ENCODE measurements at places on chromosomes 7 and 10.

GRCh38 chr10:89355394-89355931, 22.4 kb upstream of the IFIT1B start:
- peak; percentile 37 for DNase-seq
- no peak overlapping the region for H3K4me3 ChIP-seq
- no peaks in the 10 kb centered on the region for H3K36me3 ChIP-seq

- no peaks in the 10 kb centered on the region for H3K27me3 ChIP-seq
- no peak overlapping the region for H3K4me3 ChIP-seq
- H3K36me3 ChIP-seq: no peaks in the 10 kb centered on the region
- no peaks in the 10 kb centered on the region for H3K4me1 ChIP-seq
- no peak for DNase-seq
Observed at GRCh38 chr10:98664329-98665042, 217.8 kb upstream of the HPS1 start.

DNA sequence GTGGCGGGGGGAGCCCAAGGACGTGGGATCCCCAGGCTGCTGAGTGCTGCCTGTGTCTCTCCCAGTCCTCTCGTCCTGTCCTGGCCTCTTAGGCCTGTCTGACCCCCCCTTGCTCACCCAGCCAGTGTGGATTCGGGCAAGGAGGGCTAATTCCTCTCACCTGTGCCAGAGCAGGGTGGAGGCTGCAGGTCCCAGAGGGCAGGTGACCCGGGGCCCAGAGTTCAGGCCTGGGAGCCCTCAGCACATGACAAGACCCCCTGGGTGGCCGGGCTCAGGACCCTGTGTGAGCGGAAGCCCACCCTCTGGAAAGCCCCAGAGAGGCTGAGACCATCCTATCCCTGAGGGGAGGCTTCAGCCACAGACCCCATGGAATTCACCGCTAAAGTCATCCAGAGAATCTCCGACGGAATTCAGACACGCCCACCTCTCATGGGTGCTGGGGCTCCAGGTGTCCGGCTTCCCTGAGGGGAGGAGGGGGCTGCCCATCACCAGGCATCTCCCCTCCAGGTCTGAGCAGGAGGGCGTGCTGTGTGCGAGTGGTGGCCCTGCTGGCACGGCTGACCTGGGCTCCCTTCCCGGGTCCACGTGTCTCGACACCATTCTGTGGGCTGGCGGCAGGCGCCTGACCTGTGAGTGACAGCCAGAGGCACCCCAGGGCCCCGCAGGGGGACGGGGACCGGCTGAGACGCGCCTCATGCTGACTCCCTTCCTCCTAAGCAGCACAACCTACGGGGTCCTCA, 5.0 kb downstream of the KNDC1 start:
- no peak overlapping the region for H3K4me3 ChIP-seq
- peaks cover 13% of the 10 kb centered on the region for H3K4me1 ChIP-seq
- peaks cover 3% of the 10 kb centered on the region for H3K27me3 ChIP-seq
- DNase-seq: no peak

- H3K36me3 ChIP-seq: no peaks in the 10 kb centered on the region
- no peaks in the 10 kb centered on the region for H3K4me1 ChIP-seq
- no peaks in the 10 kb centered on the region for H3K27me3 ChIP-seq
- no peak overlapping the region for H3K4me3 ChIP-seq
- H3K27ac ChIP-seq: no peak overlapping the region
Observed at GRCh38 chr10:48934672-48935501, 4.8 kb downstream of the LRRC18 start.

- H3K27me3 ChIP-seq: no peaks in the 10 kb centered on the region
- H3K27ac ChIP-seq: no peak overlapping the region
- H3K4me3 ChIP-seq: no peak overlapping the region
- H3K36me3 ChIP-seq: no peaks in the 10 kb centered on the region
Observed at GRCh38 chr7:93558705-93559614, 15.6 kb downstream of the CALCR start.

DNA sequence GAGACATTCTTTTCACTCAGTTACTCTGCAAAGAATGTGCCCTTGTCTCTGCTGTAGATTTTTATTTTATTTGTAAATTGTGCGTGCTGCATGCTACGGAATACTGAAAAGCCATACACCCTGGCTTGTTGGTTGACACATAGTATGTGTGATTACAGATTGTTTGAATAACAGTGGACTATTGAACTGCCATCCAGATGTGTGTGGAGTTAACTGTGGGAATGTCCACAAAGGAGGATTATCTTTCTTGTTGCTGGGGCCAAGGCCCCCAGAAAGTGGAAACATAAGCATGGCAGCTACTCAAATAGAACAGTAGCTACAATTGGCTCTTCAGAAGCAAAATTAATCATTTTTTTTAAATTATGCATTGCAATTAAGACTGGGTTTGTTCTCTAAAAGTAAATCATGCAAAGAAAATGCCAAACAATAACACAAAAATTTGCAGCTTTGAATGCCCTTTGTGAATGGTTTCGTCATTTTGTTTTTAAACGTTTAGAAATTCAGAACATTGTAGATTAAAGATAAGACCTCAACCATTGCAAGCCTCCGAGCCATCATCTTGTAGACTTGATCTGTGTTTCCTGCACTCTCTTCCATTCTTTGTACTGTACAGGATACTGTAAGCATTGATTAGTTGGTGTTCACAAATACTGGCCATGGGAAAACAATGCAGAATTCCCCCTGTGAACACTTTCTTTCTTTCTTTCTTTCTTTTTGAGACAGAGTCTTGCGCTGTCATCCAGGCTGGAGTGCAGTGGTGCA, 210.3 kb upstream of the TCF7L2 start:
- H3K27ac ChIP-seq: no peak overlapping the region
- no peak overlapping the region for H3K4me3 ChIP-seq
- no peaks in the 10 kb centered on the region for H3K4me1 ChIP-seq
- DNase-seq: peak; percentile 47
- no peaks in the 10 kb centered on the region for H3K27me3 ChIP-seq

DNA sequence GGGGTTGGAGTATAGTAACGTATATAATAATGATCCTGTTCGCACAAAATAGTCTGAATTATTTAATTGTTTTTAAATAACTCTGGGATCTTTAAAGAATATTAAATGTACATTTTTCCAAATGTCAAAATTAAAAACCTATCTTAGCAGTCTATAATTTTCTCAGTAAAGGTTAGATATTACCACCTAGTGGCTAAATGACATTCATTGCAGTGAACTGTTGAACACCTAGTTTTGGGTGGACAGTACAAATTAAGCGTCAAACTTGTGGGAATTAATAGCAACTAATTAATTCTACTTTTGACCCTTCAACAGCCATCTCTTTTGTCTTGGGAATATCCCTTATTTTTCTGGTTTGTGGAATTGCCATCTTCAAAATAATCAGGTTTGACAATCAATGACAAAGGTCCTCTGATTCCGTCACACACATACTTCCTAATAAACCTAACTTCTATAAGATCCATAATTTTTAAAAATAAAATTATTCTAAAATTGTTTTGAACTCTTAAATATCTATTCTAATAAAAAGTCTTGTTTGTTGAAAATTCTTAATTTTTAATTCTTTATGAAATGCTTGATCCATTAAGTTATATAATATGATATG, 165.7 kb downstream of the SEMA3D start:
- no peaks in the 10 kb centered on the region for H3K36me3 ChIP-seq
- no peak overlapping the region for H3K27ac ChIP-seq
- no peak for DNase-seq
- H3K4me1 ChIP-seq: peaks cover 17% of the 10 kb centered on the region

GRCh38 chr10:63206997-63207811, 74.1 kb downstream of the NRBF2 start:
- DNase-seq: no peak
- peak overlapping the region; percentile 4 for H3K4me3 ChIP-seq
- H3K27ac ChIP-seq: peak overlapping the region; percentile 66
- peaks cover 42% of the 10 kb centered on the region for H3K36me3 ChIP-seq

- H3K27me3 ChIP-seq: no peaks in the 10 kb centered on the region
- no peaks in the 10 kb centered on the region for H3K4me1 ChIP-seq
- DNase-seq: no peak
- H3K27ac ChIP-seq: no peak overlapping the region
Observed at GRCh38 chr7:152859781-152860191, 100.2 kb downstream of the ACTR3B start.

GRCh38 chr10:11097686-11098085, 80.0 kb downstream of the CELF2 start:
- H3K4me3 ChIP-seq: no peak overlapping the region
- no peak overlapping the region for H3K27ac ChIP-seq
- H3K4me1 ChIP-seq: no peaks in the 10 kb centered on the region
- no peak for DNase-seq
- H3K27me3 ChIP-seq: no peaks in the 10 kb centered on the region
- no peaks in the 10 kb centered on the region for H3K36me3 ChIP-seq

GRCh38 chr7:150434240-150434639, 16.2 kb upstream of the GIMAP8 start:
- H3K36me3 ChIP-seq: no peaks in the 10 kb centered on the region
- H3K4me1 ChIP-seq: no peaks in the 10 kb centered on the region
- no peak overlapping the region for H3K27ac ChIP-seq
- no peaks in the 10 kb centered on the region for H3K27me3 ChIP-seq

- H3K27ac ChIP-seq: no peak overlapping the region
- no peaks in the 10 kb centered on the region for H3K27me3 ChIP-seq
- peaks cover 100% of the 10 kb centered on the region for H3K36me3 ChIP-seq
- peaks cover 5% of the 10 kb centered on the region for H3K4me1 ChIP-seq
Observed at GRCh38 chr7:45072131-45073030, 16.4 kb downstream of the NACAD start.

DNA sequence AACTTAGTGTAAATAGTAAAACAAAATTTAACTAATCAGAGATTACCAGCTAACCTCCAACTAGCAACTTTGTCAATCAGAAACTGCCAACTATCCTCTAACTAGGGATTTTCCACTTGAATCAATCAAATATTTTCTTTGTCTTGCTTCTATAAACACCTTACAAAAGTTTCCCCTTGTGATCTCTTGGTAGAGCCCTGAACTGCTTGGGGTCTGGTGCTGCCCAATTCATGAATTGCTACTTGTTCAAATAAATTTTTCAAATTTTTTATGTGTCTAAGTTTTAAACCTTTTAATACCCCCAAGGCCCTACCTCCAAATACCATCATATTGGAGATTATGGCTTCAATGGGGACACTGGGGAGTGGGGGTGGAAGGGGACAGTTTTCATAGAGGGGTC, 24.0 kb upstream of the AKR1B1 start:
- no peaks in the 10 kb centered on the region for H3K27me3 ChIP-seq
- H3K4me1 ChIP-seq: no peaks in the 10 kb centered on the region
- no peak for DNase-seq
- H3K4me3 ChIP-seq: no peak overlapping the region

- no peaks in the 10 kb centered on the region for H3K36me3 ChIP-seq
- peaks cover 11% of the 10 kb centered on the region for H3K4me1 ChIP-seq
Observed at GRCh38 chr7:31023877-31024276, 28.2 kb upstream of the ADCYAP1R1 start.

DNA sequence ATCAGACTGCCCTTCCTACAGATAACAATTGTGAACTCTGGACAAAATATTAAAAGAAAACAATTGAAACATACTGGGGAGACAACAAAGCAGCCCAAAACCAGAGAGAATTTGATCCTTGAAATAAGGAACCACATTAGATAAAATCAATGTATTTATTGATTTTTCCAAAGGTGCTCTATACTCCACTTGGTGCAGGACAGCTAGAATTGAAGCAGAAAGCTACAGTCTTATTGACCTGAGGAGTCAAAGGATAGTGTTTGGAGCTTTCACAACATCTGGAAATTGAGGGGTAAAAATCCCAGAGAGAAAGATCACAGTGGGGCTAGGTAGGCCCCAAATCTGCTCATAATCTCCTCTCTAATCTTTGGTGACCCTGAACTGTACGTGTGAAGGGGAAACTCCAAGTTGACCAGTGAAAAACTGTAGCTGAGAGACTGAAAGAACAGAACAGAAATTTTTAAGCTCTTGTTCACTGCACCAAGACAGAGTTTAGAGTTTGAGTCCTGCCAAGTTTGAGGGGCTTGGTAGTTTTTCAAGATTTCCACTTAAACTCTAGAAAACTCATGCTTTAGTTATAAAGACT, 70.2 kb downstream of the SAMD9 start:
- no peak overlapping the region for H3K4me3 ChIP-seq
- peaks cover 7% of the 10 kb centered on the region for H3K4me1 ChIP-seq
- H3K27me3 ChIP-seq: no peaks in the 10 kb centered on the region
- H3K36me3 ChIP-seq: no peaks in the 10 kb centered on the region
- no peak overlapping the region for H3K27ac ChIP-seq
- no peak for DNase-seq

- no peaks in the 10 kb centered on the region for H3K27me3 ChIP-seq
- no peaks in the 10 kb centered on the region for H3K4me1 ChIP-seq
- no peak overlapping the region for H3K4me3 ChIP-seq
Observed at GRCh38 chr7:121456785-121457359, 60.8 kb upstream of the FAM3C start.

- no peaks in the 10 kb centered on the region for H3K27me3 ChIP-seq
- no peaks in the 10 kb centered on the region for H3K4me1 ChIP-seq
- no peak for DNase-seq
- H3K27ac ChIP-seq: no peak overlapping the region
Observed at GRCh38 chr7:24786306-24786705, 29.0 kb upstream of the GSDME start.

DNA sequence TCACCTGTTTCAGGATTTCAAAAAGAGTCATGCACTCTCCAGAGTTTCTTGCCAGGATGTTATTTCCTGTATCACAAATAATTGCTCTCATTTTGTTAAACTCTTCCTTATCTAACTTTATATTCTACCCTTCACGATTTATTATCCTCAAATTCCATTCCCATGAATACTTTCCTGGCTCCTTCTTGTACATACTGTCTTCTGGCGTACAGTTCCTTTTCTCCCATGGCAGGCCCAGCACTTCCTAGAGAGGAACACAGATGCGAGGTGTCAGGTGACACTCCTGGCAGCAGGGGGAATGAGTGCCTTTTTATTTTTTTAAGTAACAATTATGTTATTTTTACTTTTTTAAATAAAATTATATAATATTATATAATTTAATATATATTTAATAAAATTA, 411.9 kb downstream of the TFEC start:
- no peaks in the 10 kb centered on the region for H3K4me1 ChIP-seq
- H3K4me3 ChIP-seq: no peak overlapping the region
- no peak for DNase-seq
- H3K27ac ChIP-seq: no peak overlapping the region
- H3K36me3 ChIP-seq: no peaks in the 10 kb centered on the region

DNA sequence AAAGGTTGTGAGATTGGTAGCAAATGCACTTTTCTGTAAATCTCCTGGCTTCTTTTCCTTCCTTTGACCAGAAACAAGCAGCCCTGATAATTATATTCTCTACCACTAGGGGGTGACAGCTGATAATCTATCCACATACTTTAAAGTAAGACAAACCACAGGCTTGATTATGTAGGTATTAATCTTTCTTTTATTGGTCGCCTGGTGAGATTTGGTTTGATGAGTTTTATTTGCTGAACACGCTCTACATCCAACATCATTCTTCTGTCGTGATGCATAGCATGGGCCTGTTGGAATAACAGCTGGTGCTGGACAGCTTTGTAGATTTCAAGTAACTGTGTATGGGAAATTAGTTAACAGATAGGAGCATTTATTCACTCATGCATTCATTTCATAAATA, 63.5 kb downstream of the ZNF365 start:
- H3K4me1 ChIP-seq: no peaks in the 10 kb centered on the region
- no peak overlapping the region for H3K4me3 ChIP-seq
- H3K36me3 ChIP-seq: no peaks in the 10 kb centered on the region
- no peak overlapping the region for H3K27ac ChIP-seq
- no peak for DNase-seq

GRCh38 chr7:50621206-50621605, 56.0 kb upstream of the DDC start:
- DNase-seq: no peak
- H3K4me1 ChIP-seq: peaks cover 14% of the 10 kb centered on the region
- H3K27ac ChIP-seq: no peak overlapping the region

Measured in stomach (tissue), 19 donors.